ENCODE measurements at places on chromosomes 5 and 9.

GRCh38 chr5:177484902-177485549 is 11.6 kb upstream of the DBN1 start:
- DNase-seq: no peak
- no peaks in the 10 kb centered on the region for H3K27me3 ChIP-seq
- H3K4me1 ChIP-seq: peaks cover under 1% of the 10 kb centered on the region
- H3K27ac ChIP-seq: no peak overlapping the region

DNA sequence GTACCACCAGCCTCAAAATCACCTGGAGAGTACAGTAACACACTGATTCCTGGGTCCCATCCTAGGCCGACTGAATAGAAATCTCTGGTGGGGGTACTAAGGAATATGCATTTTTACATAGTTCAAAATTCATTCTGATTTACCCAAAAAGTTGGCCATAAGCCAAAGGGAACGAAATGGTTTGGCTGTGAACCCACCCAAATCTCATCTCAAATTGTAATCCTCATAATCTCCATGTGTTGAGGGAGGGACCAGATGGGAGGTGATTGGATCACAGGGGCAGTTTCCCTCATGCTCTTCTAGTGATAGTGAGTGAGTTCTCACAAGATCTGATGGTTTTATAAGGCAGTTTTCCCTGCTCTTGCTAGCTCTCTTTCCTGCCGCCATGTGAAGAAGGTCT is 31.1 kb downstream of the MEGF9 start:
- H3K4me3 ChIP-seq: no peak overlapping the region
- no peaks in the 10 kb centered on the region for H3K27me3 ChIP-seq
- peaks cover 3% of the 10 kb centered on the region for H3K4me1 ChIP-seq
- no peak overlapping the region for H3K27ac ChIP-seq
- peaks cover 3% of the 10 kb centered on the region for H3K36me3 ChIP-seq
- DNase-seq: no peak

DNA sequence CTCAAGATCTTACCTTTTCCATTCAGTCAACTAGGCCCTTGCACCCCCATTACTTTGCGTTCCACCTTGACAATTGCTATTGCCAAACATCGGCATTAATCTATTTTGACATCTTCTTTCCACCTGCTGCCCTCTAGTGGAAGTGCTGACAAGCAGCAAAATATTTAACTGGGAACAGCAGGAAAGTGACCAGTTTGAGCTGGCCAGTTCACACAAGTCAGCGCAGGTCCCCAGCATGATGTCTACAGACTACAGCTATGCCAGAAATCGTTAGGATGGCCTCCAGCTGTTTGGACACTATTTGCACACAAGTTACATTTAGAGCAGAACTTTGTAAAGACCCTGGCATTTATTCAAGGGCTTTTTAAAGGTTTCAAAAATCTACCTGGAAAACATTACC is 160.1 kb downstream of the GHR start:
- peak; percentile 50 for DNase-seq
- H3K27me3 ChIP-seq: peaks cover 14% of the 10 kb centered on the region
- H3K36me3 ChIP-seq: no peaks in the 10 kb centered on the region
- no peak overlapping the region for H3K4me3 ChIP-seq
- no peak overlapping the region for H3K27ac ChIP-seq

- H3K27me3 ChIP-seq: no peaks in the 10 kb centered on the region
- H3K27ac ChIP-seq: no peak overlapping the region
- DNase-seq: peak; percentile 8
Measured at GRCh38 chr9:72305102-72305546, 59.9 kb downstream of the ZFAND5 start.

DNA sequence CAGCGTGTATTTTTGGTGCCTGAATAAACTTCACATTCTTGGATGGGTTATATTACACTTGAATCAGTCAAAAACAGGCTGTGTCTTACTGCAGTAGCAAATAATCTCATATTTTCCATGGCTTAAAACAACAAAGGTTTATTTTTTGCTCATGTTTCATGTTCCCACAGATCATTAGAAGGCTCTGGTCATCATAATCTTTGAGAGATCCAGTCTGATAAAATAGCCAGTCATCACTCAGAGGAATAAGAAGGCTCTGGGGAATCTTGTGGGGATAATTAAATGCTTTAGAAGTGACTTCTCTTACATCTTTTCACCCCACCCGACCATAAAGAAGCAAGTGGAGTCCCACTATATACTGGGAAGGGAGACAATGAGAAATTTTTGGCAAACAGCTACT is 417.7 kb downstream of the PSAT1 start:
- no peaks in the 10 kb centered on the region for H3K36me3 ChIP-seq
- H3K4me1 ChIP-seq: no peaks in the 10 kb centered on the region
- no peak for DNase-seq
- H3K27me3 ChIP-seq: no peaks in the 10 kb centered on the region
- H3K4me3 ChIP-seq: no peak overlapping the region

GRCh38 chr9:69120380-69121154 is 53.5 kb upstream of the TJP2 start:
- no peak overlapping the region for H3K27ac ChIP-seq
- DNase-seq: peak; percentile 38
- peak overlapping the region; percentile 72 for H3K4me3 ChIP-seq
- H3K4me1 ChIP-seq: peaks cover 13% of the 10 kb centered on the region
- H3K36me3 ChIP-seq: peaks cover 2% of the 10 kb centered on the region

DNA sequence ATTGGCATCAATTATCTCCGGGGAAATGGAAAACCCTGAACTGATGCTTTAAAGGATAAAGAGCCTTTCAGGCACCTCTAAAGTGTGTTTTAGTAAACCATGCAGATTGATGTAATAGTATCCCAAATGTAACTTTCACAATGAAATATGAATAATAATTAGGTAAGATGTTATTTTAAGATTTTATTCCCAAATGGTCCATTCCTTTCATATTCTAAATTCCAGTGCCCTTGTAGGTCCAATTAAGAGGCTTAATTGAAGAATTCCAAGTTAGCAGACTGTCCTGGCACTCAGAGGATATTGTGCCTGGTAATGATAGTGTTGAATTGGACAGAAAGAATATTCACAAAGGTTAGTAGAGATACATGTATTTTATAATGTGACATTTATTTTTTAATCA is 352.5 kb upstream of the NUDT12 start:
- no peaks in the 10 kb centered on the region for H3K4me1 ChIP-seq
- no peaks in the 10 kb centered on the region for H3K36me3 ChIP-seq
- H3K27me3 ChIP-seq: no peaks in the 10 kb centered on the region

DNA sequence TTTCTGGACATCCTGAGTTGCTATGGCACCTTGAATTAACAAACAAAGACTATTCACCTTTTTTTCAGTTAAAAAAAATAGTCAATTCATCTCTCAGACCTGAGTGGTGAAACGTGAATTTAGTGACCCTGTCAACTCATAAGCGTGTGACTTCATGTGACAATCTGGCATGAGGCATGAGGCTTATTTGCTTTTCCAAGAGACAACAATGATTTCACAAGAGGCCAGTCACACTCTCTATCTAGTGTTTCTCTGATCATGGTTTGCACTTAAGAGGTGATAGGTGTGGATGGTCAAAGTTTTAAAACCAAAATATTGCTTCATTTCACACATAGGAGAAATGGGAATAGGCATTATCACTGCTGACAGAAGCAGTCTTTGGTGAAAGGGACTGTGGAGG is 559.6 kb upstream of the ACO1 start:
- H3K27me3 ChIP-seq: no peaks in the 10 kb centered on the region
- DNase-seq: no peak
- no peak overlapping the region for H3K27ac ChIP-seq
- H3K4me3 ChIP-seq: no peak overlapping the region

- H3K27me3 ChIP-seq: no peaks in the 10 kb centered on the region
- H3K4me3 ChIP-seq: no peak overlapping the region
- no peak overlapping the region for H3K27ac ChIP-seq
- no peaks in the 10 kb centered on the region for H3K4me1 ChIP-seq
- no peaks in the 10 kb centered on the region for H3K36me3 ChIP-seq
- no peak for DNase-seq
Measured at GRCh38 chr5:151700296-151700695, 13.6 kb upstream of the SPARC start.

GRCh38 chr9:35951736-35952135 is 6.2 kb downstream of the OR2S2 start:
- no peak overlapping the region for H3K4me3 ChIP-seq
- no peak overlapping the region for H3K27ac ChIP-seq
- H3K4me1 ChIP-seq: peaks cover 12% of the 10 kb centered on the region

- peaks cover 10% of the 10 kb centered on the region for H3K36me3 ChIP-seq
- H3K27ac ChIP-seq: no peak overlapping the region
- DNase-seq: no peak
- no peak overlapping the region for H3K4me3 ChIP-seq
Measured at GRCh38 chr5:116437351-116437705, 137.3 kb downstream of the SEMA6A start.

GRCh38 chr5:81819556-81820317 is 68.8 kb upstream of the SSBP2 start:
- no peak overlapping the region for H3K4me3 ChIP-seq
- peaks cover 34% of the 10 kb centered on the region for H3K4me1 ChIP-seq
- DNase-seq: no peak
- no peak overlapping the region for H3K27ac ChIP-seq

DNA sequence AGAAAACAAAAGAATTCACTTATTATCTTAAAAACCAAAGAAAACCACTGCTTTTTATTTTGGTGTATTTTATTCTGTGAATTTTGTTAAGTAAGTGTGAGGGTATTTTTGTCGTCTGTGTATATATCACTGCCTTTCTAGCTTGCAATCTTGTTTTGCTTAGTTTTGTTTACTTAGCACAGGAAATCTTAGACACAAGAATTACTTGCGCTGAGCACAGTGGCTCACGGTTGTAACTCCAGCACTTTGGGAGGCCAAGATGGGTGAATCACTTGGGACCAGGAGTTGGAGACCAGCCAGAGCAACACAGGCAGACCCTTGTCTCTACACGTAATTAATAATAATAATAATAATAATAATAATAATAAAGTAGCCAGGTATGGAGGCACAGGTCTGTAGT is 230.3 kb downstream of the PAPPA start:
- H3K27ac ChIP-seq: no peak overlapping the region
- no peak for DNase-seq
- H3K4me1 ChIP-seq: no peaks in the 10 kb centered on the region
- H3K4me3 ChIP-seq: no peak overlapping the region

- H3K36me3 ChIP-seq: no peaks in the 10 kb centered on the region
Measured at GRCh38 chr9:110765926-110766325, 97.3 kb downstream of the MUSK start.

DNA sequence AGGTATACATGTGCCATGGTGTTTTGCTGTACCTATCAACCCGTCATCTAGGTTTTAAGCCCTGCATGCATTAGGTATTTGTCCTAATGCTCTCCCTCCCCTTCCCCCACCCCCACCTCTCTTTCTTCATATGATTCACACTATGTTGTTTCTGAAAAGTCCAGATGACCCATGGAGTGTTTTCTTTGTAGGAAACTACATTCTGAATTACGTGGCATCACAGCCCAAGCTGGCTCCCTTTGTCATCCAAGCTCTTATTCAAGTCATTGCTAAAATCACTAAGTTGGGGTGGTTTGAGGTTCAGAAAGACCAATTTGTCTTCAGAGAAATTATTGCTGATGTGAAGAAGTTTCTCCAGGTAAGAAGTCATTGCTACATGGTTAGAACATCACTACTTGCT is 30.4 kb downstream of the RANBP17 start:
- H3K27ac ChIP-seq: no peak overlapping the region
- H3K4me3 ChIP-seq: no peak overlapping the region
- no peaks in the 10 kb centered on the region for H3K4me1 ChIP-seq
- H3K36me3 ChIP-seq: no peaks in the 10 kb centered on the region
- no peaks in the 10 kb centered on the region for H3K27me3 ChIP-seq
- DNase-seq: no peak

DNA sequence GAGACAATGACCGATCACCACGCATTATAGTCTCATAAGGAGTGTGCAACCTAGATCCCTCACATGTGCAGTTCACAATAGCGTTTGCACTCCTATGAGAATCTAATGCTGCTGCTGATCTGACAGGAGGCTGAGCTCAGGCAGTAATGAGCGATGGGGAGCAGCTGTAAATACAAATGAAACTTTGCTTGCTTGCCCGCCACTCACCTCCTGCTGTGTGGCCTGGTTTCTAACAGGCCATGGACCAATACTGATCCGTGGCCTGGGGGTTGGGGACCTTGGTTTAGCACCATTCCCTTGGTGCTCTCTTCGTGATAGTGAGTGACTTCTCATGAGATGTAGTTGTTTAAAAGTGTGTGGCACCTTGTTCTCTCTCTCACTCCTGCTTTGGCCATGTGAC is 50.2 kb downstream of the PRLR start:
- H3K27me3 ChIP-seq: peaks cover 5% of the 10 kb centered on the region
- H3K4me3 ChIP-seq: no peak overlapping the region

Data from activated naive CD4-positive, alpha-beta T cell treated with anti-CD3 and anti-CD28 coated beads for 36 hours (primary cell).